ENCODE measurements at places on chromosomes 13 and 19.

DNA sequence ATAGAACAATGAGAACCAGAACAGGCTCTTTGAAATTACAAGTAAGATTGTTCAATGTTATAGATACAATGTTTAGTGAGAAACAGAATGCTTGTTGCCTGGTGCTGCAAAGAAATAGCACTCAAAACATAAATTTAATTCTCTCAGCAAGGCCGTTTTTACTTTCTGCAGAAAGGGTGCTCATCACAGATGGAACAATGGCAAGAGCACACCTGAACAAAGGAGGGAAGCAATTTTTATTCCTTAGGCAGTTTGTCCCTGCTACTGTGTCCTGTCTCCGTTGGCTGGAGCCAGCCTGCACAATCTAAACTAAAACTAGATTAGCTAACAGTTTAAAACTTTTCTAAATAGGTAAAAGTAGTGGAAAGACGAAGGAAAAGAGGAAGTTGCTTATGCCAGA, 10.4 kb upstream of the ZNF8 start:
- no peak for DNase-seq

DNA sequence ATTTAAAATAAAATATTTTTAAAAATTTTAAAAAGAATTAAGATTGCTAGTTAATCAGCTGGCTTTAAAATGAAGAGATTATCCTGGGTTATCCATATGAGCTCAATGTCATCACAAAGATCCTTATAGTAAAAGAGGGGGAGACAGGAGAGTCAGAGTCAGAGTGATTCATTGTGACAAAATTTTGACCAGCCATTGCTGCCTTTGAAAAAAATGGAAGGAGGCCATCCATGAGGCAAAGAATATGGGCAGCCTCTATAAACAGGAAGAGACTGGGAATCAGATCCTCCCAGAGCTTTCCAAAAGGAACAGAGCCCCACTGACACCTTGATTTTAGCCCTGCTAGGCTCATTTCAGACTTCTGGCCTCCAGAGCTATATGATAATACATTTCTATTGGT, 9.3 kb upstream of the RUBCNL start:
- DNase-seq: peak; percentile 12

GRCh38 chr13:83634601-83635000, 247.7 kb downstream of the SLITRK1 start:
- DNase-seq: no peak

DNA sequence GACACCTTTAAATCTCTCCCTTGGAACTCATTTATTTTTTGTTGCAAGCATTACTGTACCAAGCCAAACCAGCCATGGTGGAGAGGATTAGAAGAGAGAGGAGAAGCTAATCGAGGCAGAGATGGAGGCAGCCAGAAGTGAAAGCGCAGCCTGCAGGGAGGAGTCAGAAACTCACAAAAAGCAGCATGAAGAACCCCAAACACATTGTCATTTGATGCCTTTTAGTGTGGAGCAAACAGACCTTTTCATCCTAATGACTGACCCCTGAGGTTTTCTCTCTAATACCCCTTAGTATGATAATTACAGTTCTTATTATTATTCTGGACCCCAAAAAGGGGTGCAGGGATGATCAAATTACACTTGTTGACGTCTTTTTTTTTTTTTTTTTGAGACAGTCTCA, 62.5 kb downstream of the TNFRSF19 start:
- no peak for DNase-seq
